ENCODE measurements at places on chromosomes 1 and 21.

DNA sequence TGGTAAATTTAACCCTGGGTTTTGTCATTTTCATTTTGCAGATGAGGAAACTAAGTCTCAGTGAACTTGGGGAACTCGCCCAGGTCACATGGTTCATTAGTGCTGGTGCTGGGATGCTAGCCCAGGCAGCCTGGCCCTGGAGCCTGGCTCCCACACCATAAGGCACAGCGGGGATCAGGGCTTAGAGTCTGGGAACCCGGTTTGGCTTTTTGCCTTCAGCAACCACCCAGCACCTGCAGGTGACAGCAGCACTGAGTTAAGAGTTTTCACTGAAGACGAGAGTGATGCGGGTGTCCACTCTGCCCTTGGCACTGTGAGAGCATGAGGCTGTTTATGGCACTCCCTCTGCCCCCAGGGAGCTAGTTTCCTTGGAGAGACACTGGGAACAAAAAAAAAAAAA lies 18.4 kb upstream of the CD101 start:
- no peak for DNase-seq

DNA sequence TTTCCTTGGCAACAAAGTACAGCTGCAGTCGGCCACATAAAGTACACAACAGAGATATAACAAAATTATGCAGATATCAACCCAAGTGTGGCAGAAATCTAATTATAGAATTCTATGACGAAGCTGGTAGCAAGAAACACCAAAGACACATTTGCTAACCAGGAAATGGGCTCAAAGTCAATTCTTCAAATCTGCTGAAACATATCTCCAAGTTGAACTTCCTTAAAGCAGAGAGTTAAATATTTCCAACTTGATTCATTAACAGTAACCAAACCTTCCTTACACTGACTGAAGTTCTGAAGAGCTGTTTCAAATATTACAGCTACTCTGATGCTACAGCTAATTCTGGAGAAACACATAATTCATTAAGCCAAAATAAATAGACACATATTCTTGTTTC lies 67.6 kb upstream of the SDC3 start:
- DNase-seq = no peak

DNA sequence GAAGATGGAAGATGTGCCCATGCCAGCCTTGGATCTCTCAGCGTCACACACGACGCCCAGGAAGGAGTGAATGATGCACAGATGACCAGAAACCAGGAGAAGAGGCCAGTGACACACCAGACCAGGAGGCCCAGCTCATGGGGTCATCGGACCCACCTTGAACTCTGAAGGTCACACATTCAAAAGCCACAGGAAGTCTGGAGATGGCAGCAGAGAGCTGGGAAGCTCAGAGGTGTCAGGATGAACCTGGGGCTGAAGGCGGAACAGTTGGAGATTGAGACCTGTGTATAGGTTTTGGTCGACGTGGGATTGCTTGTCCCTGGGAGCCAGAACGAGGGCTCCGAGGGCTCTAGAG lies 43.6 kb downstream of the SLC19A1 start:
- DNase-seq = no peak

GRCh38 chr1:52420713-52421112 lies 16.3 kb downstream of the PRPF38A start:
- DNase-seq = no peak

GRCh38 chr1:41765152-41765551 lies 153.6 kb downstream of the HIVEP3 start:
- no peak for DNase-seq

DNA sequence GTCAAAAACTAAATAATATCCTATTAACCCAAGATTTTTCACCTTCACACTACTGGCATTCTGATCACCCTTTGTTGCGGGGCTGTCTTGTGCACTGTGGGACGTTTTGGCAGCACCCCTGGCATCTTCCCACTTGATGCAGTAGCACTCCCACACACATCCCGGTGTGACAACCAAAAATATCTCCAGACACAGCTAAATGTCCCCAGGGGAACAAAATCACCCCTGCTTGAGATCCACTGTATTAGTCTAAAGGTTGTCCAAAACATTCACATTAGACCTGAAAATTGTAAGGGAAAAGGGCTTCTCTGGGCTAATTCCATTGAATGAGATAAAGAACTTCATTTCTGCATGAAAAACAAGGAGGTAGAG lies 37.8 kb downstream of the PLEKHO1 start:
- DNase-seq = no peak

DNA sequence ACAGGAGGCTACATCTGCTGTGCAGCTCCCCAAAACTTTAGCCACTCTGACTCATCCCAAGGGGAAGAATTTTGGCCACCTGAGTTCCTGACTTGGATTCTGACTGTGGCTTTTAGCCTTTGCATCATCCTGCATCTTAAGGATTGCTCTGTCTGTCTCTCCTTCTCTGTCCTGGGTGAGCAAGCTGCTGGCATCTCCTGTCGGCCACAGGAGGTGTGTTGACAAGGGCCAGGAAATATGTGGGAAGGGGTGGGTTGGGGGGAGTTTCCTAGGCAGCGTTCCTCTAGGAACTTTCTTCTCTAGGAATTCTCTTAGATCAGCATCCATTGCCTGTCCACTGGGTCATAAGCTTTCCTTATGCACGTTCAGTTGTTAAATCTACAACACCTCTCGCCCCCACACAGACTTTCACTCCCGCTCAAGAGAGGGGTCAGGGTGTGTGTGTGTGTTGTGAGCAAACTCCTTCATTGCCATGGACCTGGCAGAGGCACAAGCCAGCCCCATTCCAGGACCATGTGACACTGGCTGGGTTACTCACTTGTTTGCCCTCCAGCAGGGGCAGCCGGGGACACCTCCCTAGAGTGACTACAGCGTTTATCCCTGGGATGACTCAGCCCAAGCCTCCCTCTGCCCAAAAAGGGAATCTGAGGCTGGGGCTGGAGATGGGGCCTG lies 145.0 kb upstream of the DUSP10 start:
- DNase-seq = peak; percentile 68

GRCh38 chr1:222084996-222085395 lies 343.1 kb upstream of the DUSP10 start:
- DNase-seq = peak; percentile 69

GRCh38 chr1:30755746-30756145 lies 1.8 kb downstream of the LAPTM5 start:
- no peak for DNase-seq

DNA sequence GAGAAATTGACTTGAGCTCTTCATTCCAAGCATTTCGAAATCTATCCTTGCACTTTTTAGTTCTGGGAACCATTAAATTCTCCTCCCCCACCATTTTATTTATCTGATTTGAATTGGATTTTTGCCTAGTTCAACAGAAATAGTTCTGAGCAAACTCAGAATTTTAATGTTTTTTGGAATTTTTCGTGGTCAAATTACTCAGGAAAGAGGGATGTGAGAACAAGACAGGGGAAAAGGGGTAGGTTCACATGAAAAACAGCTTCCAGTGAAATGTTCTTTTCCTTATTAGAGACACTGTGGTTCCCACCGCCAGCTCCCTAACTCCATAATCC lies 5.7 kb upstream of the ZNF697 start:
- DNase-seq = peak; percentile 43

DNA sequence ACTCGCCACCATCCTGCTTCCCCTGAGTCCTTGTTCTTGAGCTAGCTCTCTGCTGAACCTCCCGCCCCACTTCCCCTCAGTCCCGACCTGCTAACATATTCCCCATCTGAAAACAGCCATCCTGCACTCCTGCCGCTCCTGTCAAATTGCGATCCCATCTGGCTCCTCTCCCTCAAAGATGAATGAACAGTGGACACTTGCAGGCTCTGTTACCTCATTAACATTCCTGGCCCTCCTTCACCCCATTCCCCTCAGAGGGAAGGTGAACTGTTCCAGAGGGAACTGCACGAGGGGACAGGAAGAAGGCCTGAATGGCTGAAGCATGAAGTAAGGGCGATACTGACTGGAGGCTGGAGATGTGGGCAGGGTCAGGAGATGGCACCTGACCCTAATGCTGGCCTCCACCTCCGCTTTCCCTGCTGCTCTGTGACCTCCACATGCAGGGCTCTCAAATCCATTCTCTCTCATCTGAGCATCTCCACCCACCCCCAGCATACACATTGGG lies 7.4 kb upstream of the CELSR2 start:
- DNase-seq = no peak

- no peak for DNase-seq
Measured at GRCh38 chr1:15120251-15120945, 33.1 kb upstream of the TMEM51 start.

DNA sequence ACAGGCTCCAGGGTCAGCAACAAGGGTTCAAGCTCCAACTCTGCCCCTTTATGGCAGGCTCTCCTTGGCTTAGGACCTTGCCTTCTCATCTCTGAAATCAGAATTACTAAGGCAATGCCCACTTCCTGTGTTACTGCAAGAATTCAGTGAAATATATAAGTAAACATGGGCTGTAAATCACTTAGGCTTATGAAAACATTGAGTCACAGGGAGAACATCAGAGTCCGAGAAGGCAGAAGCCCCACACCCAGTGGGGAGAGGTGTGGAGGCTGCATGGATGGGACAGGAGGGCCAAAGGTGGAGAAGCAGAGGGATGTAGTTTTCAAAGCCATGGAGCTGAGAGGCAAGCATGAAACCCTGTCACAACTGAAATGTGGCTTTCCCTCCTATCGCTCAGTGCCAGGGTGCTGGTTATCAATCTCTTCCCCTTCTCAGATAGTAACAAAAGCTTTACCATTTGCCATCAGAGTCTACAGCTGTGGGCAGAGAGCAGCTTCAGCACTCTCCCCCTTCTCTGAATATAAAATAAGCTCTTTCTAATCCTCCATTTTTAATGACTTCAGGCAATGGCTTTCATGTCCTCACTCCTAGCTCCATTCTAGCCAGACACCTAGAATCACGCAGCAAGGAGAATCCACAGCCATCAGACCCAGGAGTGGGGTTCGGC lies 3.4 kb downstream of the RGS8 start:
- DNase-seq = no peak

- DNase-seq = no peak
Measured at GRCh38 chr1:70819785-70820184, 227.8 kb downstream of the PTGER3 start.

- no peak for DNase-seq
Measured at GRCh38 chr21:14762734-14763694, 216.9 kb upstream of the SAMSN1 start.

- DNase-seq = no peak
Measured at GRCh38 chr21:38984568-38984967, 178.8 kb downstream of the ETS2 start.

- peak; percentile 59 for DNase-seq
Measured at GRCh38 chr21:32626621-32627196, 14.5 kb upstream of the CFAP298 start.

GRCh38 chr1:241048622-241049021 lies 308.4 kb downstream of the RGS7 start:
- DNase-seq = no peak

DNA sequence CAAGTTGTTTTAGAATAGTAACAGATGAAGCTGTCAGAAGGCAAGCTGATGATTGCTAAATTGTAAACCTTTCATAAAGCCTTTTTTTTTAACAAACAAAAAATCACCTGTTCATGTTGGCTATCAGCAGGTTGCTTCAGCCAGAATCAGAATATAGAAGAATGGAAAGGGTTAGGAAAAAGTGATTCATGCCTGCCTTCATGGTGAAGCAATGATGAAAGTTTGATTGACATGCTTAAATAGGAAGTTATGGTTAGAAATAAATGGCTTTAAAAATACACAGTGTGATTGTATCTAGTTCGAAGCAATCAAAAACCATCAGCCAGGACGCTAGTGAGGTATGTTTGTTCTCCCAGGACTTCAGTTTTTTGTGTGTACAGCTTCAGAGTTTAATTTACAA lies 37.9 kb downstream of the GABPA start:
- no peak for DNase-seq

DNA sequence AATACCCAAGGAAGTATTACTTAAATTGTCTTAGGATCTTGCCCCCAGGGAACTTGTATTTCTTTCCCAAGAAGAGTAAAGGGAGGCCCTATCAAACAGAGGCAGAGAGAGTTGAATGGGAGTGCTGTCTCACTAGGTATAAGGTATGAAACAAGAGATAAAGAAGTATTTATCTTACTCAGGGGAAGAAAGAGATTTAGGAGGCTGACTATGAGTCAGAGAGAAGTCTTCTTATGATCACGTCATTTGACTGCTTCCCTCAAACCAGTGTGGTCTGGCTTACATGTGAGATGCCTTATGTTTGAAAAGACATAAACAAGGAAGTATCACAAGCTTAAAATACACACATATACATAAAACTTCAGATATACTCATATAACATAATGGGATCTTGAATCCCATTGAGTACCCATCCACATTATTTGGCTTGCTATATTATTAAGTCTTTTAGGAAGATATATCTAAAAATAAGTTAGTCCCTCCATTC lies 29.6 kb downstream of the DUSP10 start:
- peak; percentile 64 for DNase-seq

DNA sequence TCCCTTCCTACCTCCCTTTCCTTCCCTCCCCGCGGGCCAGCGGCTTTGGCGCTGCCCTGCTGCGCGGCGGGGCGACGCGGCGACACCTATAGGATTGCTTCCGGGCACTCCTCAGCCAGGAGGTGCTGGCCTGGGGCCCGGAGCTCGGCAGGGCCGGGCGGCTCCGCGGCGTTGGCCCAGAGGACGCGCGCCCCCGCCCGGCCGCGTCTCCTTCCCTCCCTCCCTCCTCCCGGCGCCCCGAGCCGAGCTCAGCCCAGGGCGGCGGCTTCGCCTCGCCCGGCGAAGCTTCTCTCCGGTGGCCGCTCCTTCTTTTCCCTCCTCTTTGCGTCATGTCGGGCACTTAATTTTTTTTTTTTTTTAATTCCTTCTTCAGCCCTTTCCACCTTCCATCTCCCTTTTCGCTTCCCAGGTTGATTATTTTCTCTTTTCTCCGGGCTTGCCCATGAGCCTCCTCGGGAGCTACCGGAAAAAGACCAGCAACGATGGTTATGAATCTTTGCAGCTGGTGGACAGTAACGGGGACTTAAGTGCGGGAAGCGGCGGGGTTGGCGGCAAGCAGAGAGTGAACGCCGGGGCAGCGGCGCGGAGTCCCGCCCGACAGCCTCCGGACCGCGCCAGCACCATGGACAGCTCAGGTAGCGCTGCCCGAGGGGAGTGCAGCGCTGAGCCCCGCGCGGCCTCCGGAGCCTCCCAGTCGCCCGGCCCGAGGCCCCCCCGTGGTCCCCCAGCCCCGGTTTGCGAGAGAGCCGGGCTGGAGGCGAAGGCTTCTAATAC lies at the start of gene DNAJC6:
DNAJC6 (plus strand) TSS at position 240 of the 774 bp plus-strand sequence; CDS start at position 443, 203 bp downstream.
- no peak for DNase-seq

DNA sequence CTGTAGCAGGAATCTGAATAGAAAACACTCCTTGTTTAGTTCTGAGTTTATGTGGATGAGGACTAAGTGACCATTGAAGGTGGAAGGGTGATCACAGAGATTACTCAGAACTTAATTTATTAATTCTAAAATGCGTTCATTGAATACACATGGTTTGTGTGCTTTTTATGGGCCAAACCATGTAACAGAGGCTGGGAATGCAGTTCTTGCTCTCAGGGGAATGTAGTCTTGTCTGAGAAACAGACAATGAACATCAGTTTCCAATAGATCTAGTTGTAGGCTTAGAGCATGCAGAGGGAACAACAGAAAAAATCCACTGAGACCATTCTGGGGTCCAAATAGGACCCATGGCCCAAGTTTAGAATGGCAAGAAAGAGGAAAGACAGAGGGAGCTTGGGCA lies 46.1 kb downstream of the ITSN1 start:
- no peak for DNase-seq

GRCh38 chr1:77642196-77642595 lies 40.3 kb downstream of the ZZZ3 start:
- DNase-seq = no peak
